NCI-H345 (cell line): ENCODE measurements at places on chromosomes 2 and 18.

DNA sequence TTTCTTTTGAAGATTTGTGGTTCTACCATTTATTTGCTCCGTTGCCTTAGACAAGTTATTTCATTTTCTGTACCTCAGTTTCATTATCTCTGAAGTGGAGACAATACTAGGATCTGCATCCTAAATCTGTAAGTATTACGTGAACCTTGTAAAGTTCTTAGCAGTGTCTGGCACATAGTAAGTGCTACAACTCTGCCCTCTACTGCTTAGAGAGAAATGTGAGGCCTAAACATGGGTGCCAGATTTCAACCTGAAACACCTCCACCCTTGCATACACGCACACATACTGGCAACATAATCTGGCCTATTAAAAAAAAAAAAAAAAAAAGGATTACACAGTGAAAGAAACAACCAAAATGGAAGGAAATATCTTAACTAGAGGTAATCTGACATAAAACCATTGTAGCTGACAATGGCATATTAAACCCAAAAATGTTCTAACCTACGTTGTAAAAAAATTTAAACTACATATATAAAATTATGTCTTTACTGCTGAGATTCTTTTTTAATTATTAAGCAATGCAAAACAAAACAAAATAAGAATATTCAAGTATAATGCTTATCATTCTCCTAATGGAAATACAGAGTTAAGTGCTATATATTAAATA is 132.6 kb downstream of the MAP2 start:
- peak; percentile 39 for DNase-seq

- DNase-seq, result peak; percentile 47
Observed at GRCh38 chr18:31538837-31539236, 40.9 kb downstream of the DSG2 start.

GRCh38 chr18:37586656-37587225 is 21.1 kb upstream of the CELF4 start:
- DNase-seq, result no peak

GRCh38 chr2:66968946-66969345 is 428.2 kb upstream of the ETAA1 start:
- DNase-seq, result no peak

DNA sequence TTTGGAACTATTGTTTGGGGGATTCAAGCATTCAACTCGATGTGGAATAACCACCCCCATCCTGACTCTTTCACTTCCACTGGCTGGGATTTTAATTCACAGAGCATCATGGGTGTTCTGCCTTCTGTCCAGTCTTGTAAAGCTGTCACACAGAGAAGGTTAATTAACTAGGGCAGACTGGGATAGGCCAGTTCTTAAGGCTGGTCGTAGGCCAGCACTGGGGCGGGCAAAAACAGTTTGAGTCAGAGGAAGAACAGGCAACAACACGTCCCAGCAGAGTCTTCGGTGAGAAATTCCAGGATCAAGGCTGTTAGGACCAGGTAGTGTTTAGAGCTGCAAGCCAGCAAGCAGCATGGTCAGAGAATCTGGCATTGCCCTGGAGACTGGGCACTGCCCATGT is 4.0 kb upstream of the RNF152 start:
- no peak for DNase-seq

GRCh38 chr2:79915455-79915854 is 389.1 kb downstream of the LRRTM1 start:
- no peak for DNase-seq

DNA sequence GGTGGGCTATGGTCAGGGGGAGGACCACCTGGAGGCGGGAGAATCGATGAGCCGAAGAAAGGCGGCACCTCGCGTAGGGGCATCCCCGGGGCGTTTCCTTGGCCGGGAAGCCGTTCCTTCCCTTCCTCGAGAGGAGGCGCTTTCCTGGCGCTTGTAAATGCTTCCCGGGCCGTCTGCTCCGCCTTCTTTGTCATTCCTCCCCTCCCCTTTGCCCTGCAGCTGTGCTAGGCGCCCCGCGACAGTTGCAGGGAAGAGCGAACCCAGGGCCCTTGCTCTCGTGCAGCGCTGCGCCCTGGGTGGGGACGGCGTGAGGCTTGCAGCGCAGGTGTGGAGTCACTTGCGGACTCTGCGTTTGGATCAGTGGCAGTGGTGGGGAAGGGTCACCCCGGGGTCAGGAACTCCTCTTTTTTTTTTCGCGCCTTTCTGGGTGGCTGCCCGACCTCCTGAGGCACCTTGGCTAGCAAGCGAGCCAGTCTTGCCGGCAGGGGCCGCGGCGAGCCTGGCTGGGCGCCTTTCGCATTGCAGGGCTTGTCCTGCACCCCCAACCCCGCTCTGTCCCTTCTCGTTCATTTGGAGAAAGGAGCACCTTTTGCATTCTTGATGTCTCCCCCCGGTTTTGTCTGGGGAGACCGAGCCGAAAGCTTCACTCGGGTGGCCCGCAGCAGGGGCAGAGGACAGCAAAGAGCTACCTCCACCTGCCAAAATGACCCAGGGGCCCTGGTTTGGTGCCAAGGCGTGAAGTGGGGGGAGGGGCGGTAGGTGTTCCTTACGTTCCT is 858 bp downstream of the KCNS3 start:
- peak; percentile 94 for DNase-seq

DNA sequence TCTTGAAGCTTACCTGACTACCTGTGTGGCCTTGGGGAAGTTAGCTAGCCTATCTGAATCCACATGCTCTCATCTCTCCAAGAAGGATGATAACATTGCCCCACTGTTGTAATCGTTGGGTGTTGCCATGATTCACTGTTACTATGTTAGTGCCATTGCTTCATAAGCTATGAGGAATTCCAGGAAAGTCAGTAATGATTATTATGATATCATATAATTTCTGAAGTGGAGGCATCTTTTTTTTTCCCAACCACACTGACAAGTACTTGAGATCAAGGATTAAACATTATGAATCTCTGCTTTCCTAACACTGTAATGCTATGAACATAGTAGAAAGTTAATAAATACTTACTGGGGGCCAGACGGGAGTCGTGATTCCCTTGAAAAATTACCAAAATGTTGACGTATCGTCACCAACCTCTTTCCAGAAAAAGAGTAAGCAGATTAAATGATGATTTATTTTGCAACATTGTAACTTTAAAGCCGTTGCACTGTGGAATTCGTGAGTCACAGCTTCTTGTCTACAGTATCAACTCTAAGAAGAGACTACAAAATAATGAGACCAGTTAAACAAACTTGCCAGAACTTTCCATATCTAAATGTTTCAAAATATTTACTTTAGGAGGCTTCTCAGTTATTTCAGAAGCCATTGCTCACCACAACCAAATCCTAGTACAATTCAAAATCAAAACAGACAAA is 459.9 kb downstream of the PIK3C3 start:
- no peak for DNase-seq

DNA sequence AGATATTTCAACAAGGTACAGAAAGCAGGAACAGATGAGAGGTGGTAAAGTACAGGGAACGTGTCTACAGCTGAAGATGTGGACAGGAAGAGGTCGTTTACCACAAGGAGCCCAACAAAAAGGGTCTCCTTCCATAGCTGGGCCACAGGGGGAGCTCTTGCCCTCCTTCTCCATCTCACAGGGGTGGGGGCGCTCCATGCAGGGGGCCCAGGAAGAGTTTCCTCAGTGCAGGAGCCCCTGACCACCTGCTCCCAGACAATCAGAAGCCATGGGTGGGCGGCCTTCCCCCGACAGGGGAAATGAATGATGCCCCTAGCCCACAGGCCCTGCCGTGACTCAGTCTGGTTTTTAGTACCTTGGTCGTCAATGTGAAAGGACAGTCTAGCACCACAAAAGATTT is 163.6 kb upstream of the ZNF516 start:
- no peak for DNase-seq

- DNase-seq, result no peak
Observed at GRCh38 chr18:78507217-78507616, 472.4 kb upstream of the SALL3 start.

GRCh38 chr2:198056836-198057235 is 252.4 kb downstream of the PLCL1 start:
- no peak for DNase-seq

GRCh38 chr2:197453914-197454398 is 604 bp downstream of the COQ10B start:
- DNase-seq, result no peak

GRCh38 chr2:212686285-212686895 is 147.8 kb upstream of the ERBB4 start:
- peak; percentile 47 for DNase-seq

GRCh38 chr18:71336576-71337210 is 1047.8 kb downstream of the SOCS6 start:
- DNase-seq, result no peak
